HCT116 (cell line): ENCODE measurements at places on chromosomes 6 and 20.

DNA sequence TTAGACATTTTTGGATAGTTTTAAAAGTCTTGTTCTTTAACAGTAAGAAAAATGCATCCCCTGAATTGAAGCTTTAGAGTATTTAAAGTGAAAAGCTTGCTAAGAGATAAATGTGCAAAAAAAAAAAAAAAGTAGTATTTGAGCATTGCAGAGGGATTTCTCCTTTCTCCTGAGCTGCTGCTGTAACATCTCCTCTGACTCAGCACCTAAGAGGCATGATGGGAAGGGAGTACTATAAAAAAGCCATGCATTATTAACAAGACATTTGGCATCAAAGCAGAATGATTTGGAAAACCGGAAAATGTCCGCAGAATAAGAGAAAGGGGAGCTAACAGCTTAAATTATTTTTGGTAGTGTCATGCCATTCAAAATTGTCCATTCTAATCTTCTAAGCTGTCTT is 27.9 kb downstream of the B4GALT5 start:
- DNase-seq: no peak

DNA sequence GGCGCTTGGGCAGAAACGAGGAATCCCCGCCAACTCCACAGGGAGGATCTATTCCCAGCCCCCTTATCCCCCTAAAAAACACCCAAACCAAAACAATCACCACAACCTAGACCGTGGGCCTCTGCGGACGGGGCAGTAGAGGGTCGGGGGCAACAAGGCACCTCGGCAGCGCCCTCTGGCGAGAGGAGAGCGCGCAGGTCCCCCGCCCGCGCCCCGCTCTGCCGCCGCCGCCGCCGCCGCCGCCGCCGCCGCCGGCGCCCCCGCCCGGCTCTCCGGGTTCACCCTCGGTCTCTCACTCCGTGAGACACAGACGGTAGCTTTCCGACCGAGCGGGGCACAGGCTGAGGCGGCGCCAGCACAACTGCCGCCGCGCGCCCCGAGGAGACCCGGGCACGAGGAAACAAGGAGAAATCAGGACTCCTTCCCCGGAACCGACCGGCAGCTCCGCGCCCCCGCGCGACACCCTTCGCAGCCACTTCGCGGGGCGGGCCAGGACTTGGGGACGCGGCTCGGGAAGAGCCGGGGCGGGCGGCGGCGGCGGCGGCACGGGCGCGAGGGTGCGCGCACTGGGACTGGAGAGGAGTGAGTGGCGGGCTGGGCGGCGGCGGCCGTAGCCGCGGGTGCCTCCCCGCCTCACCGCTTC is at the start of gene SLC35F1:
Gene SLC35F1 (plus strand): TSS at position 307 of the 643 bp plus-strand sequence.
- DNase-seq: no peak

DNA sequence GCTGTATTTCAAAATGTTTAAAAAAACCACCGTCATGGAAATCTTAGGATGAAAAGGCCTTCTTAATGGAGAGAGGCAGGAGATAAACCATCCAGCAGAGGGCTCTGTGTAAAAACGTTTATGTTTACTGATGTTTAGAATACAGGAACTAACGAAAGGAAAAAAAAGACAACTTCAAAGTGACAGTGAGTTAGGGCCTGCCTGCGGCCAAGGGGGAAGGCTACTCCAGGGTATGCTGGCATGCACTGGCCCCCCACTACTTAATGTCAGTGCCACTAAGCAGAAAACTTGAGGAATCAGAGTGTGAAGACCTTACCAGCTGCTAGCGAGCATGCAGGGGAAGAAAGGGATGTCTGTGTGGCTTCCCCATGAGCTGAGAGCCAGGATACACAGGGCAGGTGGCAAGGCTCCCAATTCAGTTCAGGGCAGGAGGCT is 47.7 kb downstream of the AKAP7 start:
- DNase-seq: no peak

- no peak for DNase-seq
These were observed 190.0 kb downstream of the C6orf118 start for GRCh38 chr6:165119231-165120020.

DNA sequence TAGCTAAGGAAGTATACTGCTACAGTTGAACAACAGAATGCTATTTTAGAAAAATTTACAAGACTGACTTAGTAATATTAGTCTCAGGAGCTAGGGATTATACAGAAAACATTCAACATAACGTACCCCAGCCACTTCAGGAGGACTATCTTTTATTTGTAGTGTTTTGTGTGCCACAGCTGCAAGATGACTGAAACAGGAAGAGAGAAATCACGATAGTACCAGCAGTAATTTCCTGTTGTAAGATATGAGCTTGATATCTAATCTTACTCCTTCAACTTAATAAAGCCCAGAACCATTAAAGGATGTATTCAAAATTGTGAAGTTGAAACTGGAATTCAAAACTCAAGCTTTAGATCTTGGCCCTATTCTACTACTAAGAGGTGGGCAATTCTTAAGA is 42.1 kb downstream of the SLC35A1 start:
- no peak for DNase-seq

GRCh38 chr6:123550052-123550617 is 86.6 kb downstream of the TRDN start:
- DNase-seq: no peak

DNA sequence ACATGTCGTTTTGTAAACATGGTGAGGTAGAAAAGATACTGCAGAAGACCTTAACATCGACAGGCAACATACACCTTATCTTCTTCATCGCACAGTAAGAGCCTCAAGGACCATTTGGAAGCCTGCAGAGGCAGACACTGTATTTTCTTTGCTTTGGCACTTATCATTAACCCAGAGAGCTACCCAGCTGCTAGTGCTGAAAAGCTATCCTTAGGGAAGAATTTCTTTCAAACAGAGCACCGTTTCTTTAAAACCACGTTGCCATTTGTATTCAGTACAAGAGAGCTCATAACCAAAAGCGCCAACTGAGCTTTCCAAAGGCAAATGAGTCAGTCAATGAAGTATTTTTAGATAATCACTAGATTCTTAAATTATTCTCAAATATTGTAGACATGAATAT is 306.6 kb downstream of the EPM2A start:
- DNase-seq: no peak

- DNase-seq: no peak
These were observed 66.1 kb upstream of the EMILIN3 start for GRCh38 chr20:41432746-41433145.

DNA sequence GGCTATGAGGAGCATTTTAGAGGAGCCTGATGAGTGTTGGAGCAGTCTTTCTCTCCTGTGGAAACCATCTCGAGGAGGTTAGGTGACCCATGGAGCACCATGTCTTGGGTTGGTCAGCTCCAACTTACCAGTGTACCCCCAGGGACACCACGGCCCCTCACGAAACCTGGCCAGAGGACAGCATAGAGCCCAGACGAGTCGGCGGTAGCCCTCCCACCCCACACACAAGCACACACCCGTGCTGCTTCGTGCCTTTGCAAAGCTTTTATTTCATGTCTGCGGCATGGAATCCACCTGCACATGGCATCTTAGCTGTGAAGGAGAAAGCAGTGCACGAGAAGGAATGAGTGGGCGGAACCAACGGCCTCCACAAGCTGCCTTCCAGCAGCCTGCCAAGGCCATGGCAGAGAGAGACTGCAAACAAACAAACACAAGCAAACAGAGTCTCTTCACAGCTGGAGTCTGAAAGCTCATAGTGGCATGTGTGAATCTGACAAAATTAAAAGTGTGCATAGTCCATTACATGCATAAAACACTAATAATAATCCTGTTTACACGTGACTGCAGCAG is 53.6 kb downstream of the EZR start:
- DNase-seq: no peak

DNA sequence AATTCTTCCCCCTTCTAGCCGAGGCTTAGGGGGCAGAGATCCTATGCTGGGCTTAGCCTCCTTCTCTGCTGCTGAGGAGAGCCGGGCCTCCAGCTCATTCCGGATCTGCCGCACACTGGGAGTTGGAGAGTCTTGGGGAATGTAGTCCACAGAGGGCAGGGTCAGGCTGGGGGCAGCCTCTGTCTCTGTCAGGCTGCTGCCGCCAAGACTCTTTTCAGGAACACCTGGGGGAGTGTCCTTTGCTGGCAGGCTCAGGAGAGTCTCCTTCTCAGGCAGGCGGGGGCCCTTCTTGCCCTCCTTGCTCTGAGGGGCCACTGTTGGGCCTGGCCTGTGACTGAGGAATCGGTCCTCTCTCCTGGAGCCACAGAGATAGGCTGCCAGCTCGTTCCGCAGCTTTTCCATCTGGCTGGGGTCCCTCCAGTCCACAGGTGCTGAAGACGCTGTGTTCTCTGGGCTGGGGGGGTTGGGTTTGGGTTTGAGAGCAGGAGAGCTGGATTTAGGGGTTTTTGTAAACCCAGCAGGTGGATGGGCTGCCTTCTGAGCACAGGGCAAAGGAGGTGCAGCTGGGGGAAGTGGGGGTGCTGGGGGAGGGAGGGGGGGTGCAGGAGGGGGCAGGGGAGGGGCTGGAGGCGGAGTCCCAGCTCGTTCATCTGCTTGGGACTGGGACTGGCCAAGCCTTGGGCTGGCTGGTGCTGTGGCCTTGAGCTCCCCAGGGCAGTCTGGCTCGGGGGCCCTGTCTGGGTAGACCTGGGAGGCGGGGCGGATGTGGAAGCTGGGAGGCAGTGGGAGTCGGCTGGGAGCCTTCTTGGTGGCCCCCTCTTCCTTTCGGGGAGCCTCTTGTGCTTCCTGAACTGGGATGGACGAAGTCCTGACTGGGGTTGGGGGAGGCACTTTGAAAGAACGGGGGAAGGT is 36.1 kb downstream of the C6orf132 start:
- DNase-seq: no peak

GRCh38 chr6:15819226-15819625 is 156.4 kb upstream of the DTNBP1 start:
- no peak for DNase-seq

GRCh38 chr6:143555071-143555492 is 43.6 kb upstream of the FUCA2 start:
- no peak for DNase-seq

DNA sequence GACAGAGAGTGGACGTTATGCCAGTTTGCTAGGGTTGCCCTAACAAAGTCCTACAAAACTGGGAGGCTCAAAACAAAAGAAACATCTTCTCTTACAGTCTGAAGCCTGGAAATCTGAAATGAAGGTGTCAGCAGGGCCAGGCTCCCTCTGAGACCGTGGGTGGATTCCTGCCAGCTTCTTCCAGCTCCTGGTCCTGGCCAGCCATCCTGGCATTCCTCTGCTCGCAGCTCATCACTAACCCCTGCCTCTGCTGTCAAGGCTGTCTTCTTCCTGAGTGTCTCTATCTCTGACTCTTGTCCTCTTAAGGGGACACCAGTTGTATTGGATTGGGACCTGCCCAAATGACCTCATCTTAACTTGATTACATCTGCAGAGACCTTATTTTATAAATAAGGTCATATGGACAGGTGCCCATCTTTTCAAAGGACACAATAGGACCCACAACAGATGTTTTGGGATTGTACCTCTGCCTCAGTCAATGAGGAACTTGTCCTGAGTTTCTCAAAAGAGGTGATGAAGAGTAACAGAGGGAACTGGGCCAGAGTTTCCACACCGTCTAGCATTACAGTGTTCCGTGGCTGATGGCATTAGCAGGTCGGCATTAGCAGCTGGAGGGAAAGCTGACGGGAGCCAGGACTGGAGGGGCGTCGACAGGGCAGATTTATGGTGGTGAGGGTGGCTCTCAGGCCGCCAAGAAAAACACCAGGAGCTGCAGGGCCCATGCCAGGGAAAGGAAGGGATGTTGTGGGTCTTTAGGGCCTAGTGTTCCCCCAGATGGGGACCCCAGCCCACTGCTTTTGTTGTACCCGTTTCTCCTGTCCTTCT is 157.3 kb downstream of the TBXT start:
- DNase-seq: no peak

- DNase-seq: peak; percentile 79
These were observed 655.4 kb upstream of the PTCHD4 start for GRCh38 chr6:48766349-48766748.

GRCh38 chr6:13407709-13408695 is 79.4 kb downstream of the GFOD1 start:
- no peak for DNase-seq

DNA sequence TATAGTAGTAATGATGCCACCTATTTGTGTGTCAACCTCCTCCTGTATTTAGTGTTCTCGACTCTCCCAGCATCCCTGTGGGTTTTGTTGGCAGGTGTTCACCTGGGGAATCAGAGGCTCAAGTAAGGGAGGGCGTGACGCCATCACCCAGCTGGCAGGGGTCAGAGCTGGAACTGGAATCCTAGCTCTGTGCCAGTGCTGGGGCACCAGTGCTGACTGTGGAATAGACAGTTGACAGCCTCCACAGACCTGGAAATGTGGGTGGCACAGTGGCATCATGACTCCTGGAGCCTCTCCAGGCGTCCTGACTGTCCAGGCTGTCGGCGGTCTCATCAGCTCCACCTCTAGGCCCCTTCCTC is 102.8 kb downstream of the SYCP2 start:
- DNase-seq: no peak

- DNase-seq: no peak
These were observed 16.8 kb downstream of the MAP1LC3A start for GRCh38 chr20:34575271-34575670.

DNA sequence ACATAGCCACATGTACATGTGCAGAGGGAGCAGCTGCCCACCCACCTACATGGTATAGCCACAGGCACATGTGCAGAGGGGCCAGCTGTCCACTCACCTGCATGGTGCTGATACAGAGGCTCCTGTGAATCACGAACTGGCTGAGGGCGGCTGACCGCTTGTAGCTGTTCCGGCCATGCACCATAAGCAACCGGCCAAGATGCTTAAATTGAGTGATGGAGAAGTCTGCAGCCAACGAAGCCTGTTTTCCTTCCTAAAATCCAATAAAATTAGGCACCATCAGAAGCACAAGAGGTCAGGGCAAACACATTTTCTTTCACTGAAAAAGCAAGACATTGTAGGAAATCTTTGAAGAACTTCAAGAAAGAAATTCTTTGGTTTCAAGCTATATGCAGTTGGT is 71.1 kb upstream of the NFATC2 start:
- DNase-seq: no peak

GRCh38 chr6:9087470-9087869 is 652.1 kb upstream of the SLC35B3 start:
- DNase-seq: no peak

GRCh38 chr6:1481286-1481685 is 91.9 kb downstream of the FOXF2 start:
- peak; percentile 34 for DNase-seq
